ENCODE measurements at places on chromosomes 12 and 14. TPM values are rescaled to one million over a fixed set of nuclear protein-coding genes. Genes with fewer than 3 reads are reported as not detected.

Gene KCNJ8
- total RNA-seq, result not detected

DNA sequence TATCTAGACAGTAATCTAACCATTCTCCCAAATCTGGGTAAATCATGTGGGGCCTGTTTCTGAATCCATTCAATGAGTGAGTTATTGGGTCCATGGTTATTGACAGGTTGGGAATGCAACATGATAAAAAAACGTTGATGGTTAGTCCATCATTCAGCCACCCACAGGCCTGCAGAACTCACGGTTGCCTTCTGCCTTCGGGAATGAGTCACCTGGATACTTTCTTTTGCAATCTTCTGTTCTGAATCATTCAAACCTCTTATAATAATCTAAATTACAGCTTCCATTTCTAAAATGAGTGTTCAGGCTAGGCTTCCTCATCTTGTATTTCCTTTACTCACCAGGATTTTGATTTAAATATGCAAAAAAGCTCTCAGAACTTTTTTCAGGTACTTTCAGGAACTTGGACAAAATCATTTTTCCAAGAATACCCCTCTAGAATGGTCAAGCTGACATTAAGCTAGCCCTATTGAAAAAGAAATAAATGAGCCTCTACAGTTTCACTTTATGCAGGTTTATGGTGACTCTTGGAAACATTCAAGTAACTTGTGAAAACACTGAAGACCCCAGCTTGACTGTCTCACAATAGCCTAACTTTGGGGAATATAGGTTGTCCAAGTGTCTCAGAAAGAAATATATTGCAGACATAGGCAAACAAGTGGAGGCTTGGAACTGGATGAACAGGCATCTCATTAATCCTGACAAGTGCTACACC, 94.4 kb downstream of the KCNK10 start:
- no peaks in the 10 kb centered on the region for H3K4me1 ChIP-seq
- H3K4me3 ChIP-seq, result no peak overlapping the region
- H3K36me3 ChIP-seq, result no peaks in the 10 kb centered on the region
- DNase-seq, result no peak
- no peaks in the 10 kb centered on the region for H3K27me3 ChIP-seq

GRCh38 chr12:57688931-57689330, 5.0 kb upstream of the OS9 start:
- H3K36me3 ChIP-seq, result no peaks in the 10 kb centered on the region
- H3K27ac ChIP-seq, result no peak overlapping the region
- H3K27me3 ChIP-seq, result no peaks in the 10 kb centered on the region
- no peak overlapping the region for H3K4me3 ChIP-seq

DNA sequence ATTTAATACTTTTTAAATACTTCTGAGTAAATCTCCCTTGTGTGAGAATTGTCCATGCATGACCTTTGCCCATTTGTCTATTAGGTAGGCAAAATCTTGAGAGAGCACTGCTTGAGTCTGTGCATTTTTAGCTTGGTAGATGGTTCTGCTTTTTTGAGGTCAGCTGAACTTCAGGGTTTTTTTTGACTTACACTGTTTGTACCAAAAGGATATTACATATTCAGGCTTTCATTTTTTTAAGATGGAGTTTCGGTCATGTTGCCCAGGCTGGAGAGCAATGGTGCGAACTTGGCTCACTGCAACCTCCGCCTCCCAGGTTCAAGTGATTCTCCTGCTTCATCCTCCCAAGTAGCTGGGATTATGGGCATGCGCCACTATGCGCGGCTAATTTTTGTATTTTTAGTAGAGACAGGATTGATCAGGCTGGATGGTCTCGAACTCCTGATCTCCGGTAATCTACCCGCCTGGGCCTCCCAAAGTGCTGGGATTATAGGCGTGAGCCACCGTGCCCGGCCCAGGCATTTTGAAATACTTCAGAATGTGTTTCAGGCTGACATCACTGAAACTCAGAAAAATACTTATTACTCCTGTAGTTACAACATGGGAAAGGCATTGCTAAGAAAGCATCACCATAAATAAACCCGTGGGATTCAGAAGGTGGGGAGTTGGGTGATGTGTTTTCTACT, 11.1 kb downstream of the RASSF3 start:
- H3K27ac ChIP-seq, result no peak overlapping the region
- no peaks in the 10 kb centered on the region for H3K36me3 ChIP-seq
- H3K27me3 ChIP-seq, result no peaks in the 10 kb centered on the region
- H3K4me1 ChIP-seq, result peaks cover 50% of the 10 kb centered on the region
- DNase-seq, result no peak

DNA sequence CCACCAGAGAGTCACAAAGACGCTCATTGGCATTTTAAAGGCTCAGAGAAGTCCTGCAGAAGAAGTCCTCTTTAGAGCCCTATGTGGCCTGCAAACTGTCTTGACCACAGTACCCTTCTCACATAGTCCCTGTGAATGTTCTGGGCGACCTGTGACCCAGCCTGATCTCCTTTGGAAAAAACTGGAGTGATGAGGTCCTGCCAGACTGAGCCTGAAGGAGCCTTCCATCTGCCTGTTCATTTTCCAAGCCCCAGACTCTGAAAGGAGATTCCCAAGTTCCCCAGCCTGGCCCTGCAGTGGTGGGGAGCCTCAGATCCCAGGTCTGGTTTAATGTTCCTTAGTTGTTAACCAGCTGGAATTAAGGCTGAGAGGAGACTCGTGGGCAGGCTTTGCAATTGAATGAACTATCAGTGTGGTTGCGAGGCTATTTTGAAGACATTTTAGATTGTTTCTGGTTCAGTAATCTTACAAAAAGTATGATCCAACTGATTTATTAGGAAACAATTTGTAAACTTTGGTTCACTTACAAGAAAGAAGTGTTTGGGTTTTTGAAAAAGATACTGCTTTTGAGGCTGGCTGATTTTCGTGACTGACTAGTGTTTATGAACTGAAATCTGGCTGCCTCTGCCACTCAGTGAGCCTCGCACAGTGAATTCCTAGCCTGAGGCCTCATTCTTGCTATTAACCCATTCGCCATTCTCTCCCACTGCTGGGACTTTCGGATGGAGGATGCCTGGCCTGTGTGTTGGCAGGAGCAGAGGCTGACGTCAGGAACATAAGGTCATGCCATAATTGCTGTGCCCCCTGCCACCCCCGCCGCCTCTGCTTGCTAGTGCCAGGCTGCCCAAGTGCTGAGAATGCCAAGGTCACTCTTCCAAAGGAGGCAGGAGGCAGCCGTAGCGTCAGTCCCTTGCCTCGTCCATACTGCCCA, 249.0 kb downstream of the CACNA1C start:
- H3K4me3 ChIP-seq, result no peak overlapping the region
- peak overlapping the region; percentile 55 for H3K27ac ChIP-seq
- no peaks in the 10 kb centered on the region for H3K4me1 ChIP-seq
- no peaks in the 10 kb centered on the region for H3K27me3 ChIP-seq

DNA sequence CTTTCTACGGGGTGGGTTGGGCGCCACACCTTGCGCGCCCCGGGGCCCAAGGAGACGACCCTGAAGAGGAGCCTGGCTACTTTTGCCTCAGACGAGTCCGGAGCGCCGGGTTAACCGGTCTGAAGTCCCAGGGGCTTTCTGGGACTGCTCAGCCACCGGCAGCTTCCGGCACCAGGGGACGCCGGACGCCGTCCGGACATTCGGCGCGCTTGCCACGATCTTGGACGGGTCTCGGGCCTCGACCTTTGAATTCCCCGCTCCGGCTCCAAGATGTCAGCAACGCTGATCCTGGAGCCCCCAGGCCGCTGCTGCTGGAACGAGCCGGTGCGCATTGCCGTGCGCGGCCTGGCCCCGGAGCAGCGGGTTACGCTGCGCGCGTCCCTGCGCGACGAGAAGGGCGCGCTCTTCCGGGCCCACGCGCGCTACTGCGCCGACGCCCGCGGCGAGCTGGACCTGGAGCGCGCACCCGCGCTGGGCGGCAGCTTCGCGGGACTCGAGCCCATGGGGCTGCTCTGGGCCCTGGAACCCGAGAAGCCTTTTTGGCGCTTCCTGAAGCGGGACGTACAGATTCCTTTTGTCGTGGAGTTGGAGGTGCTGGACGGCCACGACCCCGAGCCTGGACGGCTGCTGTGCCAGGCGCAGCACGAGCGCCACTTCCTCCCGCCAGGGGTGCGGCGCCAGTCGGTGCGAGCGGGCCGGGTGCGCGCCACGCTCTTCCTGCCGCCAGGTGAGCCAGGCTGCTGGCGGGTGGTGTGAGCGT, at the start of gene ACOT4:
Gene ACOT4, plus strand, starts transcription at position 184 of the 760 bp plus-strand sequence. Its CDS starts 87 bp downstream, at position 271.
- H3K27ac ChIP-seq, result peak within 1 kb of the TSS; percentile 70
- peak within 1 kb of the TSS; percentile 65 for H3K4me3 ChIP-seq
- no peaks in the 10 kb centered on the region for H3K27me3 ChIP-seq
- peak; percentile 81 for DNase-seq

Gene HOXC4
- 2.6 TPM for total RNA-seq

GRCh38 chr12:29883525-29883924, 99.8 kb upstream of the TMTC1 start:
- no peaks in the 10 kb centered on the region for H3K36me3 ChIP-seq
- no peak overlapping the region for H3K4me3 ChIP-seq

DNA sequence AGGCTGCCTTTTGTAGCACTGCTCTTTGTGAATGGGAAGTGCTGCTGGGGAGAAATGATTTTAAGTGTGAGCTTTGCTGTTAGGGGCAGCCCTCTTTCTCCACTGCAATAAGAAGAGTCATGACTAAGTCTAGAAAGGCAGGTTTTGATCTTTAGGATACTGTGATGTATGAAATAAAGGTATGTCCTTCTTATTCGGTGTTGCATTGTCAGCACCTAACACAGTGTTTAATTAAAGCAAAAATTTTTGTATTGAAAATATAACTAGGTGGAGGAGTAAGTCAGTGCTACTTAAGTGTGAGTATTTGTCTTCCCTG, 81.5 kb downstream of the ETV6 start:
- H3K4me3 ChIP-seq, result no peak overlapping the region
- H3K36me3 ChIP-seq, result no peaks in the 10 kb centered on the region
- no peak for DNase-seq
- peaks cover 64% of the 10 kb centered on the region for H3K4me1 ChIP-seq
- H3K27me3 ChIP-seq, result no peaks in the 10 kb centered on the region

DNA sequence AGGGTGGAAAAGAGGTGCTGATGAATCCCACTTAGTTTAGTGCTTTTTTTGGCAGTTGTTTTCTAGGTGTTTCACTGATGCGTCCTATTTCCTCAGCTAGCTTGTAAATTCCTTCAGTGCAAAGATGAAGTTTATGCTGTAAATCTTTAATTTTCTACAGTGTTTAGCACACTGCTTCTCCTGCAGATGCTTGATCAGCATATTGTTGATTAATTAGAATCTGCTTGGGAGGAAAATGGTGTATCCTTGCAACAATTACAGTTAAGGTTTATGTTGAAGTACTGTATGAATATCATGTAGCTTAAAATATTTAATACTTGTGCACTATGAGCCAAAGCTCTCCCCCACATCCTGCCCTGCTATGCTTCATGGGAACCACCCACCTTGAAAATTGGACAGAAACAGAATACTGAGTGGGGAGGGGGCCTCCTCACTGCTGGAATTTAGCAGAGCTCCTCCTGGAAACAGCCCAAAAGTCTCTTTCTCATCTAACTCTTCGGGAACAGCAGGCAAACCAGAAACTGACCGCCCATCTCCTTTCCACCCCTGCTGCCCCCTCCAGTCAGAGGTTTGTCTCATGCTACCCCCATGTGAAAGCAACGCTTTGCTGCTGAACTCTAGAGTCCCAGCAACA, 20.3 kb upstream of the DHRS4 start:
- no peaks in the 10 kb centered on the region for H3K36me3 ChIP-seq
- peak; percentile 60 for DNase-seq
- H3K4me3 ChIP-seq, result no peak overlapping the region
- H3K27ac ChIP-seq, result no peak overlapping the region

Gene C12orf56
- total RNA-seq, result not detected

DNA sequence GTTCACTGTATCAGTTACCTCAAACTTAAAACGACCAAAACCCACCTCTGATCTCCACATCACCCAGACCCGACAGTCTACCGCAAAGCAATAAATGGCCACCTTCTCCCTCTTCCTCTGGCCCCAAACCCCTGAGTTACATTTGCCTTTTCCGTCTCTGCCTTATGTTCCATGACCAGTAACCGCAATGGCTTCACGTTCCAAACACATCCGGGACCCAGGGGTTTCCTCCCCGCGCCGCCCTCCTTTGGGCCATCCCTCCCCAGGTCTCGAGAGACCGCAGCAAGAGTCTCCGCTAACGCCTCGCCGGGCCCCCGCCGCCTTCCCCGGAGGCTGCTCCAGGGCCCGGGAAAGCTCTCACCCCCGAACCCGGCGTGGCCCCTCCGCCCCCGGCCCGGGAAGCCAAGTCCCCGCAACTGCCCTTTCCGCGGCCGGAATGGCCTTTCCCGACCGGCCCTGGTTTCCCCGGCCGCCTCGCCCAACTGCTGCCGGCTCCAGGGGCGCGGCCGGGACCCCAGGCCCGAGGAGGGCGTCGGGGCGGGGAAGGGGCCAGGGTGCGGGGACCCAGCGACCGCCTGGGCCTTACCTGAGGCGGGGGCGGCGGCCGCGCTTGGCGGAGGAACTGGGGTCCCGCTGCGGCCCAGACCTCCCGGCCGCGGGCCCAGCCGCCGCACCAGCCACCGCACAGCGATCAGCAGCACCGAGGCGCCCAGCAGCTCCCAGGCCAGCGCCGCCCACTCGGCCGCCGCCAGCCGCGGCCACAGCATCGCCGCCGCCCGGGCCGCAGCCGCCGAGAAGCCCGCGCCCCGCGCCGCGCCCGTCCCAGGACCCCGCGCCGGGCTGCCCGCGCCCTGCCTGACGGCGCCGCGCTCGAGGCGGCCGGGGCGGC, at the start of gene ANKLE2:
Gene ANKLE2, minus strand, starts transcription at position 801 of the 889 bp plus-strand sequence. Its CDS starts 34 bp downstream, at position 767.
- DNase-seq, result peak; percentile 54
- peaks cover 27% of the 10 kb centered on the region for H3K36me3 ChIP-seq
- H3K27ac ChIP-seq, result peak within 1 kb of the TSS; percentile 97
- peaks cover 38% of the 10 kb centered on the region for H3K4me1 ChIP-seq
- H3K27me3 ChIP-seq, result no peaks in the 10 kb centered on the region

- H3K36me3 ChIP-seq, result no peaks in the 10 kb centered on the region
- H3K27me3 ChIP-seq, result no peaks in the 10 kb centered on the region
- no peak overlapping the region for H3K27ac ChIP-seq
- no peak overlapping the region for H3K4me3 ChIP-seq
Observed at GRCh38 chr14:61025251-61026223, 44.5 kb downstream of the SLC38A6 start.

DNA sequence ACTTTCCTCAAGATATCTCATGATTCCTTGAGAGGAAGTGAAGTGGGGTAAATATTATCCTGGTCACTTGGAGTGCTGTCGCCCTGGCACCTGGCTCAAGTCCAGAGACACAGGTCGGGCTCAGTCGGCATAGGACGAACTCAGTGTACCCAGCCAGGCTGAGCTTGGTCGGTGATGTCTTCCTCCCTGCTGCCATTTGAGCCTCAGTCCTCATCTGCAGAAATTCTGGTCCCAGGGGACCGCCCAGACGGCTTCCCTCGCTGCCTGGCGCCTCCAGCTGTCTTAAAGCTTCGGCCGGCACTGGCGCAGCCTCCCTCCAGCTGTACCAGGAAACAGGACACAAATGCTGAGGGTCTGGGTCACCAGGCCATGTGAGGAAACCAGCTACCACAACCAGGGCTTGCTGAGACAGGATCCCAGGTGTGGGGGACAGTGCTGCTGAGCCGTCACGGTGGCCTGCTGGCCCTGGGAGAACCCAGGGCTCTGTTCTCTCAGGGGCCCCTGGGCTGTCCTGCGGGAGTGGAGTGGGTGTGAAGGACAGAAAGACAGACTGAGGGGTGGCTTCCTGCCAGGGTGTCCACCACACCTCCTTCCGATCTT, 5.0 kb upstream of the KLC1 start:
- H3K36me3 ChIP-seq, result no peaks in the 10 kb centered on the region
- peak; percentile 51 for DNase-seq
- H3K4me1 ChIP-seq, result peaks cover 39% of the 10 kb centered on the region
- H3K27ac ChIP-seq, result peak overlapping the region; percentile 49

Gene DLK1
- not detected for total RNA-seq

Gene PLA2G1B
- not detected for total RNA-seq

Gene LRRC10
- not detected for total RNA-seq

GRCh38 chr14:60095781-60096450, 4.2 kb downstream of the PCNX4 start:
- H3K4me3 ChIP-seq, result no peak overlapping the region
- H3K27ac ChIP-seq, result no peak overlapping the region
- no peaks in the 10 kb centered on the region for H3K27me3 ChIP-seq
- H3K36me3 ChIP-seq, result no peaks in the 10 kb centered on the region
